ENCODE measurements at places on chromosomes 7 and 10.
A peak's percentile ranks its signal among the peaks of the same experiment; 100 is the strongest.

- DNase-seq = no peak
Observed at GRCh38 chr10:80272793-80273522, 16.5 kb downstream of the MAT1A start.

GRCh38 chr7:134539380-134540004, 9.4 kb upstream of the AKR1B15 start:
- no peak for DNase-seq

DNA sequence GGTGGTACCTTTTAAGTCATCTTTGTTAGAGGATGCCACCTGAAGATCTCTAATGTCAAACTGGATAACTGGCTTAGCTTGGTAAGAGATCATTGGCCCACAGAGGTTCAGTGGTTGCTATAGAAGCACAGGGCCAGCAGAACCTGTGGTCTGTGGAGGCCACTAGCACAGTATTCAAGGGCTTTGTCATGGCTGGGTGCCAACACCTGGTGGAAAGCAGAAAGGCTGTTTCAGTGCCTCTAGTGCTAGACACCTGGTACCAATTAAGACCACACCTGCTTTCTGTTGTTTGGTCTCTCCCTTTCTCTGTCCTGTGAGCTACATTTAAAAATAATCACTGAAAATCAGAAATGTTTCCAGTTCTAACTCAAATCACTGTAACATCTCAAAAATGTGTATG, 10.0 kb upstream of the PCGF5 start:
- no peak for DNase-seq

DNA sequence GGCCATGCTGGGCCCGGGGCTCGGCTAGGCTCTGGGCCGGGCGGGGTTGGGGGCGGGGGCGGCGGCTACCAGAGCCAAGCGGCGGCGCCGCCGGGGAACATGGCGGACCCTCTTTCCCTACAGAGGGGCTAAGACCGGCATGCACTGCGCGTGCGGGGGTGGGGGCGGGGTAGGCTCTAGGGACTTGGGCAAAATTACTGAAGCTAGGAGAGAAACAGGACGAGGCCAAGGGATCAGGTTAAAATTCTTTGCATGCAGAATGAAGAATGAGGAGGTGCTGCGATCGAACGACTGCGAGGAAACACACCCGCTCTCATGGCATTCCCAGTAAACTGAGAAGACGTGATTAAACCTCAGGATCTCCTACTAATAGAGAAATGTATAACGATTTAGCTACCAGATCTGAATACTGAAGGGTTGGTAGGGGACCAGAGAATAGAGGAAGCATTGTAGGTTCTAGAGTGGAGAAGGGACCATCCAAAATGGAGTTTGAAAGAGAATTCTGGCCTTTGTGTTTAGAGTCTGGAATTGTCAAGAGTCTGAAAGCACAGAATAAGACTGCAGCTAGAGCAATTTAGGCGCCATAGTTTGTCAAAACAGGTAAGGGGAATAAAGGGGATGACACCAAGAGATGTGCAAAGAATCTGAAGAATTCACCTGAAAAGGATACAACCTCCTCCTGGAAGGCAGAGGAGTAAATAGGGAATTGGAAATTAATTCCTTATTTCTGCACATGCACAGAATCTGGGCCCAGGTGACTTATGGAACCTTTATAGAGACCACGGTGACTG, at the start of gene PPP3CB:
Gene PPP3CB, minus strand, starts transcription at position 141 of the 791 bp plus-strand sequence. Its CDS starts 135 bp downstream, at position 6.
- DNase-seq = peak; percentile 91

DNA sequence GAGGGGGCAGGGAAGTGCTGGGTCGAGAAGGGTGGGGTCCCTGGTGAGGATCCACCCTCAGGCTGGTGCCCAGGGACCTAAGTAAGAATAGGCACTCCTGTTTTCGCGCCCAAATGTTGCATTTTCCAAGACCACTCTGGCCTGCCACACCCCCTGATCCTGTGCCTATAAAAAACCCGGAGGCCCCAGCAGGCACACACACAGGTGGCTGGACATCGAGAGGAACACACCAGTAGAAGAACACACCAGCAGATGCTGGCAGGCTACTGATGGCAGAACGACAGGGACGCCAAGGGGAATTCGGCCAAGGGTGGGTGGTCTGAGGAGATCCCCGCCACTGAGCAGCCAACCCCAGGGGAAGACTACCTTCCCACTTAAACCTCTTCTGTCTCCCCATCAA, 633.9 kb upstream of the POT1 start:
- DNase-seq = no peak

DNA sequence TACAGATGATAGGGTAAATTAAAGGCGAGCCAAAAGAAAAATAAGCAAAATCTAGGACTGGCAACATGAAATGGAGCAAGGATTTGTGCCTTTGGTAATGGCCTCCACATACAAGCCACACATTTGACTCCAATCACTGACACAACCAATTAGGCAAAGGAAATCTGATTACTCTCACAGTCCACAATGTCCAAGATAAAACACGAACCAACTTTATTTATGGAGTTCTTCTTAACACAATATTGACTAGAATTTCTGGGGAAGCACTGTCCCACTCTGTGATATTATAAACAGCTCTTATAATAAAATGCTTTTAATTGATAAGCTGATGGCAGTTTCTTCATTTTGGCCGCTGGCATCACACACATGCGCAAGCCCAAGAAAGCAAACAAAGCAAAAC, 334.2 kb downstream of the ABCA13 start:
- DNase-seq = no peak

DNA sequence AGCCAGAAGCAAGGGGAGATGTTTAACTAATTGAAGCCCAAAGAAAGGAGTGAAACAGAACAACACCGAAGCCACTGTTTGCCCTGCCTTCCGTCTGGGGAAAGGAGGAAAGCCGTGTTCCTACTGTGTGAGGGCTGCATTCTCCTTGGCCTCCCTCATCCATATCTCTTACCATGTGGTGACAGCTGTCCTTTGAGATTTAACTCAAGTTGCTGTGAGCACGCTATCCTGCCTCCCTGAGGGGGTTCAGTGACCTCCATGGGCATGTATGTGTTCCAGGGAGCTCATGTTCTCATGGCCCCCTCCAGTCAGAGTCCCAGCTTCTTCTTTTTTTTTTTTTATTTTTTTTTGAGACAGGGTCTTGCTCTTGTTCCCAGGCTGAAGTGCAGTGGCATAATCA, 26.2 kb upstream of the CRHR2 start:
- DNase-seq = no peak

DNA sequence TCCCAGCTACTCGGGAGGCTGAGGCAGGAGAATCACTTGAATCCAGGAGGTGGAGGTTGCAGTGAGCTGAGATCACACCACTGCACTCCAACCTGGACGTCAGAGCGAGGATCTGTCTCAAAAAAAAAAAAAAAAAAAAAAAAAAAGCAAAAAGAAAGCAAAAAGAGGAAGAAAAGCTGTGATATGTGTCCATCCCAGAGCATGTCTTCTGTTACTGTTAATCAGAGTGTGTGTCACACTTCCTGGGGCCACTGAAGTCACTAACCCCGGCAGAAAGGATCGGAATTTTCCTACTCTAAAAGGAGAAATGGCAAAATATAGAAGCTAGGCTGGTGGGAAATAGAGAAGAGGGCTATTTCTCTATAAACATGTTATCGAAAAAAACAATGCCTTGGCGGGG, 11.9 kb downstream of the PIK3AP1 start:
- DNase-seq = no peak

- no peak for DNase-seq
Observed at GRCh38 chr10:71966046-71967004, 2.1 kb downstream of the CHST3 start.

DNA sequence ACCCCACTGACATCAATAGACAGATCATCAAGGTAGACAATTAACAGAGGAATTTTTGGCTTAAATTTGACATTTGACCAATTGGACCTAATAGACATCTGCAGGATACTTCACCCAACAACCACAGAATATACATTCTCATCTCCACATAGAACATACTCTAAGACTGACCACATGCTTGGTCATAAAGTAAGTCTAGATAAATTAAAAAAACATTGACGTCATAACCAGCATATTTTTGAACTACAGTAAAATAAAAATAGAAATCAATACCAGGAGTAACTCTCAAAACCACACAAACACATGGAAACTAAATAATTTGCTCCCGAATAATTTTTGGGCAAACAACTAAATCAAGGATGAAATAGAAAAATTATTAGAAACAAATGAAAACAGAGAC, 205.7 kb downstream of the REEP3 start:
- no peak for DNase-seq

- no peak for DNase-seq
Observed at GRCh38 chr7:79340212-79340611, 113.3 kb downstream of the MAGI2 start.

- DNase-seq = no peak
Observed at GRCh38 chr7:133344275-133344674, 91.4 kb downstream of the EXOC4 start.

GRCh38 chr7:128854396-128854795, 8.3 kb upstream of the ATP6V1F start:
- no peak for DNase-seq

DNA sequence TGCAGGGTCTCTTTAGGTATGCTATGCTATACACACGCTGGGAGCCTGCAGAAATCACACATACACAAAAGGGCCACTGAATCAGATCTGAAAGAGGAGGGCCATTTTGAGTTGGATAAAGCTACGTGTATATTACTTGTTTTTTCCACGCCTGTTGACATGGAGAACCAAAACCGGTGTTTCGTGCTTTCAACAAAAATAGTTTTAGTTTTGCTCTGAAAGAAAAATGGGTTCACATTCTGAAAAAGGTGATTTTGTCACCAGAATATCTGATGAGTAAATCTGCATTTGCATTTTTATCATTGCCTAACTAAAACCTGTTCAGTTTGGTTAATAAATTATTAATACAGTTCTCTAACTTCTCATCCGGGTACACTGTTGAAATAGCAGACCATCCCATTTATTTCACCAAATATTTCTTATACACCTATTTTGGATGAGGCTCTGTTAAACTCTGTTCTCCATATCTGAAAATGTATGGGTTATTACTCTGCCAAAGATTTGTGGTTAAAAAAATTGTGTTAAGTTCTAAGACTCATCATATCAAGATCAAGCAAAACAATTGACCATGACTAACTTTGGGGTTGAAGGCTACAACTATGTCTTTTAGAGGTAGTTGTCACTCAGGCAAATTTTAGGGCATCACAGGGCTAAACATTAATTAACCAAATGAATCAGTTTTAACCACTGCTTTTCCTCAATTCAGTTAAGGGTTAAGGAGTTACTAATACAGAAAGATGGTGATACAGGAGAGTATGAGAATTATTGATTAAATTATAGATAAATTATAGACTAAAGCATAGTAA, 101.2 kb upstream of the RPA3 start:
- DNase-seq = no peak

- DNase-seq = peak; percentile 53
Observed at GRCh38 chr7:75776295-75776971, 4.4 kb upstream of the CCL26 start.

GRCh38 chr7:41855798-41856197, 152.9 kb upstream of the INHBA start:
- no peak for DNase-seq

- no peak for DNase-seq
Observed at GRCh38 chr10:33876584-33877400, 542.3 kb upstream of the NRP1 start.

GRCh38 chr7:53984776-53985175, 557.4 kb upstream of the VSTM2A start:
- no peak for DNase-seq

GRCh38 chr7:105261689-105262088, 127.0 kb downstream of the SRPK2 start:
- peak; percentile 32 for DNase-seq

GRCh38 chr10:15379078-15379477, 8.0 kb upstream of the FAM171A1 start:
- DNase-seq = no peak

DNA sequence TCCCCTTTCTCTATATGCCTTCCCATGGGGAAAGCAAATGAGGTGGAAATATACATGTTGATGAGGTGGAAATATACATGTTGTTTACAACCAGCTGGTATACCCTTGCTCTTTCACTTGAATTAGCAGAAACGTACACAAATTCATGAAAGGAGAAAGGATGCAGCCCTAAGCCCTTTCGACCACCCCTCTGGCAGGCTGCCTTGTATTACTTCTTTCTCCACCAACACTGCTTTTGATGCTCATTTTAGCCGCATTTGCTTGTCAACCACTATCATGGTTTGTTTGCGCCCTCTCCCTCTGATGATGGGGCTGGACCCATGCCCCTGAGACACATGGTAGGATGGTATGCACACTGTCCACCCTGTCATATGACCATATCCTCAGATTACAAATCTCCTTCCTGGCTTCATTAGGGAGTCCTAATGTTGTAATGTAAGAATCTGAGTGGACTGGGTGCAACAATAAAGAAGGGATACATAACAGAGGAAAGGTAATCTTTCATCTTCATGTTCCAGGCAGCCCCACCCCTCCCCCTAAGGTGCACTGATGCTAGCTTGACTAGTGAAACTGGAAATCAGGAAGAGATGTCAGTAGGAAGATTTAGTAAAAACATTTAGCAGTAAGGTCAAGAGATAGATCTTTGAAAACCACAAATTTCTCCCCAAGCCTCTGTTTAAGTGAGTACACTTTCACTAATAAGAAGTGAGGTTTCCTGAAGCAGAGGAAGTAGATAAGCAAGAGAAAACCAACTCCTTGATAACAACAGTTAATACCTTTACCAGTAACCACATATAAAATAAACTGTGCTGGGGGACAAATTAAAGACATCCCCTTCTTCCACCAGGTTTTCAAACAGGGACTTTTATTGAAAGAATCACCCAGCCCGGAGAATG, 536.8 kb upstream of the NRP1 start:
- no peak for DNase-seq

DNA sequence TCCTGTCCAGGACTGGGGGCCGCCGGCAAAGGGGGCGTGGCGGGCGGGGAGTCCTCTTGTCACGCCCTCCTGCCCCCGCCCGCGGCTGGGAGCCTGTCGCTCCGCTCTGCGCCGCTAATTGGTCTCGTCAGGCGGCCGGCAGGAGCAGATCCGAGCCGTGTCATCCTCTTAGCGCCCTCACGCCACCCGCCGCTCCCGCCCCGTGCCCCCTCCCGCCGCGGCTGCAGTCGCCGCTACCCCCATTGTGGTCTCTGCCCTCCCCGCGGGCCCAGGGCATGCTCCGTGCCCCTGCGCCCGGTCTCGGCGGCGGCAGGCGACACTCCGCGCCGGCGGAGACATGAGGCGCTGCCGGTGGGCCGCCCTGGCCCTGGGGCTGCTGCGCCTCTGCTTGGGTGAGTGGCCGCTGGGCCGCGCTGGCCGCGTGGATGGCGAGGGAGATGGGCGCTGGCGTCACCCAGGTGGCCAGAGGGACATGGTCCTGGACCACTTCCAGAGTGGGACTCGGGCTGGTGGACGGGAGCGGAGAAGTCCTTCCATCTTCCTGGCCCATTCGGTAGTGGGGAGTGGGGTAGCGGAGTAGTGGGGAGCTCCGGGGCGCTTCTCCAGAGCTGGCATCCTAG, at the start of gene CDHR1:
Gene CDHR1, plus strand, starts transcription at position 114 of the 620 bp plus-strand sequence. Its CDS starts 224 bp downstream, at position 338.
- no peak for DNase-seq

DNA sequence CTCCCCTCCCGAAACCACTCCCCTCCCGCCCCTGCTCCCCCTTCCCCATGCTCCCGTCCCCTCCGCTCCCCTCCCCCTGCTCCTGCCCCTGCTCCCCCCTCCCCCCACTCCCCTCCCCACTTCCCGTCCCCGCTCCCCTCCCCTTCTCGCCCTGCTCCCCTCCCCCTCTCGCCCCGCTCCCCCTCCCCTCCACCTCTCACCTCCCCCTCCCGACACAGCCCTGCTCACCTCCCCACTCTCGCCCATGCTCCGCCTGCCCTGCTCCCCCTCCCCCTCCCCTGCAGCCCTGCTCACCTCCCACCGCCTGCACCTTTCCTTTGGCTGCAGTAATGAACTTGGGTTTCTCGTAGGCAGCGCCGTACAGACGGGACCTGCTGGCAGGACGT, 49.9 kb upstream of the NKX6-2 start:
- no peak for DNase-seq

GRCh38 chr10:95694665-95695064, 938 bp upstream of the TCTN3 start:
- no peak for DNase-seq

Data from LoVo (cell line).